ENCODE measurements at places on chromosomes 2 and 18.

DNA sequence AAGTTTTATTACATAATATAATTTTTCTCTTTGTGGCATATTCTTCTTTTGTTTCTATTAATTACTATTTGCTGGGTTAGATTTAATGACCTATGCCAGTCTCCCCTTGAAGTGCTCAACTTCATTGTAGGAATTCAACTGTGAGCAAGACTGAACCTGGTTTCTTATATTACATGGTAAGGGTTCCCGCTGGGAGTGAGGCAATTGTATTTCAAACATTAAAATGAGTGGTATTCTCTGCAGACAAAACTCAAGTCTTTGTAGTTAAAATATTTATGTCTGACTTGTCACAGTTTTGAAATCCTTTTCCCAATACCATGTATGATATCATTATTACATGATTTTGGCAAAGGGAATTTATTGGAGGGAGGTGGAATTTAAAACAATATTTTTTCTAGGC lies 278.7 kb downstream of the GULP1 start:
- no peak for DNase-seq

GRCh38 chr2:15023221-15023620 lies 390.7 kb downstream of the LRATD1 start:
- DNase-seq: no peak

GRCh38 chr2:168640039-168640438 lies 162.4 kb upstream of the NOSTRIN start:
- DNase-seq: no peak

GRCh38 chr2:15378148-15378908 lies 182.8 kb downstream of the NBAS start:
- DNase-seq: peak; percentile 45

GRCh38 chr2:46722142-46722541 lies 193.5 kb downstream of the MCFD2 start:
- DNase-seq: no peak

DNA sequence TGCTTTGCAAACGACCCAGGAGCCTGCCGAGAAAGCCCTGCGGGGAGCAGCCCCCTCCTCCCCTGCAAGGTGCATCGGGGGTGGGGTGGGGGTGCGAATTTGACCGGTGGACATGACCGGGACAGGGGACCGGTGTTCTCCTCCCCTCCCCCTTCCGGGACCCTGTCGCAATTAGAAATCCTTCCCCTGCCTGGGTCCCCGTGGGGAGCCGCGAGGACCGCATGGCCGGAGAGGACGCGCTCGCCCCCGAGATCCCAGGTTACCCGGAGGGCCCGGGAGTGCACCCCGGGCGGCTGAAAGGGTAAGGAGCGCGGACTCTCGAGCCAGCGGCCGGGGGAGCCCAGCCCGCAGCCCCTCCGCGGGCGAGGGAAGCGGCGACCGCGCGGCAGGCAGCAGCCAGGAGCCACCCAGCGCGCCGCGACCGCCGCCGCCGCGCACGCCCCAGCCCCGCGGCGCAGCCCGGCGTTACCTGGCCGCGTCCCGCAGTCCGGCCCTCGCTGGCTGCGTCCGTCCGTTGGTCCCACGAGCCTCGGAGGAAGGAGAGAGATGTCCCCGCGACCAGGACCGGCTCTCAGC lies 482 bp downstream of the DLGAP1 start:
- no peak for DNase-seq

DNA sequence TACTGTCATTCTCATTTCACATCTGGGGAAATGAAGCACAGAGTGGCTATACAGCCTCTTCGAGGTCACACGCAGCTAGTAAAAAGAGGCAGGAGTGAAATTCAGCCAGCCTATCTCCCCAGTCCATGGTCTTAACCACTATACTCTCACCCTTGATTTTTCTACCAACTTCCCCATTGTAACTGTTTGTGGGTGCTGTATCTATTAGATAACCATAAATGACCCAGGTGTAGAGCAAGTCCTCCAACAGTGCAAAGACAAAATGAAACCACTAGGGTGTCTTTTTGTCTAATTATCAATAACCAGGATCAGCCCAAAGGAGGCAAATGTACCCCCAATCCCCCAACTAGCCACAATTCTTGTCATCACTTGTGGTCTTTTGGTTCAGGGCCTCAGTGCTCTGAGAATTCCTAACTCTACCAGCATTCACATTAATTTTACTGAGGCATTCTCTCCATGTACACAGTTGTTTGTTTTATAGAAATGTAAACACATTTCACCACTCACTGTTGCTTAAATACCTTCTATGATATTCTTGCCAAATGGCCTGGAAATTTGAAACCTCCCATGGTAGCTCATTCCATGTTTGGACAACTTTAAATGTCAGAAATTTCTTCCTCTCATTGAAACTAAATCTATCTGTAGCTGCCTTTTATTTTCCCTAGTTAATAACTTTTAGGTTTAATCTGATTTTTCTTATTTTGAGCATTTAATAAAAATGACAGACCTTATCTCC lies 58.7 kb downstream of the SLC40A1 start:
- DNase-seq: no peak

GRCh38 chr2:206452750-206453149 lies 9.4 kb downstream of the ADAM23 start:
- DNase-seq: no peak

DNA sequence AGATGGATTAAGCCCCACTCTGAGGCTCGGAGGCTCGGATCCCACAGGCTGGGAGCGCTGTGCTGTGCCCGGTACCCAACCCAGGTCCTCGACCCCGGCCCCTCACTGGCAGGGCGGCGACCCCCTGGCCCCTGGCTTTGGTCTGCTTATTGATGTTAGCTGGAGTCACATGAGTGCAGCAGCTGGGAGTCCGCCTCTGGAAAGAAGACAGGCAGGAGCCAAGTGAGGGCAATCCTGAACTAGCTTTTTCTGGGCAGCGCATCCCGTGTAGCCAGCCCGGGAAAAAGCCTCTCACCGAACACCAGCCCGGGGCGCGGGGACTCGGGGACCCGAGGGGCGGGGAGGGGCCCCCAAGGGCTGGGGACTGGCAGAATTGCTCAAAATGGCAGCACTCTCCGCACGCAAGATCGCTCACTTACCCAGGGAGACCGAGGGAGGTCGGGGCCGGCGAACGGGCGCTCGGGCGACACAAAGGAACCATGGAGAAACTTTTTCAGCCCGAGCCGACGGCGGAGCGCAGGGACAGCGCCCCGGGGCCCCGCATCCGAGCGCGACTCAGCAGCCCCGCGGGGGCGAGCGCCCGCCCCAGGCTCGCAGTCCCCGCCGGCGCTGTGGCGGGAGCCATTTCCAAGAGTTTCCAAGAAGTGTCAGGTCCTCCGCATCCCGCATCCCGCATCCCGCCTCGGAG lies 567 bp downstream of the TMEM200C start:
- no peak for DNase-seq

DNA sequence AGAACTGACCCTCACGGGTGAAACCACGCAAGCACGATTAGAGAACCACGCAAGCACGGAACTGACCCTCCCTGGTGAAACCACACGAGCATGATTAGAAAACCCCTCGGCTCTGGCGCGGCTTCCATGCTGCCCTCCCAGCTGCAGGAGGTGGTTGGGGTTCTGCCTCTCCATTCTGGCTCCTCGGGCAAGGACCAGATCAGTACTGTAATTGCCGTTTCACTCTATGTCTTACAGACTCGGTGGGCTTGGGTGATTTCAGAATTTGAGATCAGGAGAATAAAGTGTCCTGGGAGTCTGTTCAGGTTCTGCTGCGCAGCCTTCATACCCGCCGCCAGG lies 58.3 kb upstream of the KCNG2 start:
- no peak for DNase-seq

- DNase-seq: no peak
These were observed at the start of gene SULT1C4 for GRCh38 chr2:108377815-108378630. SULT1C4 (plus strand) TSS chr2:108377954; CDS start chr2:108378338, 384 bp downstream.

DNA sequence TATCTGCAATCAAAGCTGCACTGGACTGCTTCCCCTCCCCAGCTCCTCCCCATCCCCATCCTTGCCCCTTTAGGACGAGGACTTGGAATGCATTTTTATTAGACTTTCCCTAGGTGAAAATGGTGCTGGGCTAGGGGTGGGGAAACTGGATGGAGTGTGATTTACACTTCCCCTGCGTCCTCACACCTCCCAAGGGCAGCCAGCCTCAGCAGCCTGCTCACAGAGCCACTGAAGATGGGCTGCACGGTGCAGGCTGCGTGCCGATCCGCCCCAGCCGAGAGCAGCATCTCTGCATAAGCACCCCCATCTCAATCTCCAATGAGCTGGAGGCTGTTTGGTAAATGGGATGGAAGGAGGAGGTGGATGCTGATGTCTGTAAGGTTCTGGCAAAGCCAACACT lies 87.6 kb downstream of the ZBTB7C start:
- DNase-seq: no peak

GRCh38 chr18:37249895-37250618 lies 315.5 kb downstream of the CELF4 start:
- no peak for DNase-seq

GRCh38 chr2:104487366-104487765 lies 366.5 kb upstream of the POU3F3 start:
- no peak for DNase-seq

Measured in activated CD4-positive, alpha-beta T cell treated with anti-CD3 and anti-CD28 coated beads, Interleukin-2, amount 50 U/mL, for 16 hours (primary cell).